Esophagus squamous epithelium (tissue), 5 donors: ENCODE measurements at places on chromosomes 11 and 22.

GRCh38 chr22:17675584-17675983, 37.0 kb downstream of the BCL2L13 start:
- no peak for DNase-seq

- no peak for DNase-seq
Measured at GRCh38 chr11:128279866-128280265, 307.5 kb downstream of the ETS1 start.

DNA sequence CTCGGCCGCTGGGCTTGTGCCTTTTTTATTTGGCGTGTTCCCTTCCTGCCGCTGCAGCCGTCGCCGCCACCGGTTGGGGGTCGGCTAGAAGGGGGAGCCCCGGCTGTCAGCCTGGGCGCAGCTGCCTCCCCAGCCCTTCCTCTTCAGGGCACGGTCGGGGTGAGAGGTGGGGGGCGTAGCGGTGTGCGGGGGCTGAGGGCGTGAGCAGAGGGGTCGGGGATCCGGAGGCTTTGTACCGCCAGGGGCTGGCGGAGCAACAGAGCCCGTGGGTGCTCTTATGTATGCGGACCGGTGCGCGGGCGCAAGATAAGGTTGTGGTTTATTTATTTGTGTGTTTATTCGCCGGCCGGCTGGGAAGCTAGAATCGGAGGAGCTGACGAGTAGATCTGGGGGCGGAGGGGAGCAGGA, 477 bp downstream of the ZBTB16 start:
- no peak for DNase-seq

DNA sequence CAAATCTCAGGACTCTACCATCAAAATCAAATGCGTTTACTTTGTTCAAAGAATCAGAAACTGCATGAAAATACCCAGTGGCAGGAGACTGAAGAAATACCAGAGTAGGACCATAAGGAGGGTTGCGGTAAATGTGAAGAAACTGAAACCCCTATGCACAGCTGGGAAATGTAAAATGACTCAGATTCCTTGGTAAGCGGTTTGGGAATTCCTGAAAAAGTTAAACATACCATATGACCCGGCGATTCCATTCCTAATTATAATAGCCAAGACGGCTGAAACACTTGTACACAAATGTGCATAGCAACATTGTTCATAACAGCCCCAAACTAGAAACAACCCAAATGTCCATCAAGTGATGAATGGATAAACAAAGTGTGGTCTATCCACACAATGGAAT, 114.1 kb upstream of the GRAMD1B start:
- no peak for DNase-seq

DNA sequence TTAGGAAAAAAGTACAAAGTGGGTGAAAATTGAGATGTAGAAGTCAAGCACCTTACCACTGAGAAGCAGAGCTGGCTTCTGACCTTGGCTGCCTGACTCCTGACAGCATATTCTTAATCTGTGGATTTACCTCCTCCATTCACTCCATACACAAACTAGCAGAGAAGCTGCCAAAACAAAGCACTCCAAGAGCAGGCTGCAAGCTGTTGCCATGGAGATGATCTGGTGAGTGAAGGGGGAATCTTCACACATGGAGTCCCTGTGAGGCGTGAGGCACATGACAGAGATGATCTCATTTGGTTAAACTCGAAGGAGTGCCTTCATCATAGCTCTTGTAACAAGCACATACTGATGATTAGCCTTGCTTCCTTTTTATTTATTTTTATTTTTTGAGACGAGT, 16.1 kb downstream of the COMMD9 start:
- DNase-seq, result no peak

GRCh38 chr22:27642104-27642800, 159.3 kb downstream of the MN1 start:
- DNase-seq, result no peak

DNA sequence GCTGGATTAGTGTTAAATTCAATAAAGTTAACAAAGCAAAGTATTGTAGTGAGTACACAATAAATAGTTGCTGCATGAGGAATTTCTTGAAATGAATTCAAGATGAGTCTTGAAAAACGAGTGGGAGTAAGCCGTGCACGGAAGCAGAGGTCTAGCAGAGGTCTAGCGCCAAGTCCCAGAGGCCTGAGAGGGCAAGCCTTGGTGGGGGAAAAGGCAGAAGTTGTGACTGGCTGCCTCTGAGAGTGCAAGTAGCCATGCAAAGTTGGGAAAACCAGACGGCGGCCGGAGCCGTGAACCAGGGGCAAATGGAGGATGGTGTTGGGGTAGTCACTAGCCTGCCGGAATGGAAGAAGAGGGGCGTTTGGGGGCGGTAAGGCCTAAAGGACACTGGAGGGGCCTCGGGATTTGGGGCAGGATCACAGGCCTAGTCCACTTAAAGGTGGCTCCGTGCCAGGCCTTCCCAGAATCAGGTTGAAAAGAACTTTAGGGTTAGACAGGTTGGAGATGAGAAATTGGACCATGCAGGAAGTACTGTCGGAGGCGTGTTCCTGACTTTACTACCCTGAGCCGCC, 379 bp upstream of the SLC3A2 start:
- DNase-seq, result no peak

DNA sequence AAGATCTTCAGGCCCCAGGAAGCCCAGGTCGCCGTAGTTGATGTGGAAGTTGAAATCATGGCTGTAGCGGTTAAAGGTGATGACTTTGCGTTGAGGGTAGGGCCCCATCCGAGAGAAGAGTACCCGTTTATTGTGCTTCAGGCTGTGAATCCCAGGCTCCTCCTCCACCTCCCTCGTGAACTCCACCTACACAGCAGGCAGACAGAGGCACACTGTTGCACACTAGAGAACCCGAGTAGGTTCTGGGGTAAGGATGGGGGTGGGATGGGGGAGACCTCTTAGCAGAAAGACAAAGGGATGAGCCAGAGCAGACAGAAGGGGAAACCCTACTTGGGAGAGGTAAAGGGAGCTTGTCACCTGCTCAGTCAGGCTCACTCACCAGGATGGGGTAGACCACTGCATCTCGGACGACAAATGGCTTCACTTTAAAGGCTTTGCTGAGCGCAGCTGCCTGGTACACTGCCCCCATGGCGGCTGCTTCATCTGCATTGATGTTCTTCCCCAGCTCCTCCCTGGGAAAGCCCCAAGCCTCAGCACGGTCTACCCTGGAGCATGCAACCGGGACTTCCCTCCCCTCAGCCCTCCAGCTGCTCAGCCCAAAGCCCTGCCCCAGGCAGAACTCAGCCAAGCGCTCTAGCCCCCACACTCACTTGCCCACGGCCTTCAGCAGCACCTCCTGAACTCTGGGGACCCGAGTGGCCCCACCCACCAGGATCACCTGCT, 5.4 kb downstream of the HYOU1 start:
- no peak for DNase-seq

DNA sequence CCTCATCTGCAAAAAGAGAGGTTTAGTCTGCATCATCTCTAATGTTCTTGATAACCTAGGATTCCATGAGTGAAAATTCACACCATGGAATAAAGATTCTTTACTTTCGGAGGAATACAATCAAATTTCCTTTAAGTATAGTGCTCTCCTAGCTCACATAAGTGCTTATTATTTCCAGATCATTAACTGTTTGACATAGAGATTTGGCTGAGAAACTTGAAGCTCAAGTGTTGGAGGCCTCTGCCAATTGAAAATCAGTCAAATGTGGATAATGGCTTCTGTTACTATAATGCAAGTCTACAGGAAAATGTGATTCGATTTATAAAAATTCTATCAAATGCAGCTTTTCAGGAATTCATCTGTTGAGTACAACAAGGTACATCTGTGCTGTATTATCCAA, 144.6 kb downstream of the KIF18A start:
- no peak for DNase-seq
